ENCODE measurements at places on chromosomes 7 and 10. TPM values are rescaled to one million over a fixed set of nuclear protein-coding genes. Genes with fewer than 3 reads are reported as not detected.

The WNT2 gene
- total RNA-seq: 0.05 TPM

The NUDT1 gene
- 117 TPM for total RNA-seq

The GIMAP4 gene
- total RNA-seq: not detected

The AGAP4 gene
- 7.2 TPM for total RNA-seq

The MUC12 gene
- 20.3 TPM for total RNA-seq

The PSD gene
- 0.27 TPM for total RNA-seq

The CPA2 gene
- total RNA-seq: 0.11 TPM

Data from A549 treated with AZD2906 at 1 μM for 4 hours (cell line).